Umbilical cord (tissue), 2 donors: ENCODE measurements at places on chromosomes 11 and 22.
A peak's percentile ranks its signal among the peaks of the same experiment; 100 is the strongest.

DNA sequence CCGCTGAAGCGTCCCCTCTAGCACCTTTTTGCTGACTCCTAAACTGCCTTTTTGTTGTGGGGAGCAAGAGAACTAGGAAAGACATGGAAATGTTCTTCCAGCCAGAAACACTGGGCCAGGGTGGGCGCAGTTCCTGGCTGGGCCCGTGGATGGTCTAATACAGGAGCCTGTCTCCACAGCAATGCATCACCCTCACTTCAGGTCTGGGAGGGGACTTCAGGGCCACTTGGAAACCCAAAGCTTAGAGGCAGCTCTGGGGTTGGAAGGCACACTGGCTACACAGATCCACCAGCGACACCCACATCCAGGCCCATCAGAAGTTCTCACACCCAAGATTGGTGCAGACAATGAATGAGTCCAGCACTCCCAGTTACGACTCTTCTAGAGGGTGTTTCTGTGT, 120.3 kb downstream of the ETS1 start:
- no peak for DNase-seq

DNA sequence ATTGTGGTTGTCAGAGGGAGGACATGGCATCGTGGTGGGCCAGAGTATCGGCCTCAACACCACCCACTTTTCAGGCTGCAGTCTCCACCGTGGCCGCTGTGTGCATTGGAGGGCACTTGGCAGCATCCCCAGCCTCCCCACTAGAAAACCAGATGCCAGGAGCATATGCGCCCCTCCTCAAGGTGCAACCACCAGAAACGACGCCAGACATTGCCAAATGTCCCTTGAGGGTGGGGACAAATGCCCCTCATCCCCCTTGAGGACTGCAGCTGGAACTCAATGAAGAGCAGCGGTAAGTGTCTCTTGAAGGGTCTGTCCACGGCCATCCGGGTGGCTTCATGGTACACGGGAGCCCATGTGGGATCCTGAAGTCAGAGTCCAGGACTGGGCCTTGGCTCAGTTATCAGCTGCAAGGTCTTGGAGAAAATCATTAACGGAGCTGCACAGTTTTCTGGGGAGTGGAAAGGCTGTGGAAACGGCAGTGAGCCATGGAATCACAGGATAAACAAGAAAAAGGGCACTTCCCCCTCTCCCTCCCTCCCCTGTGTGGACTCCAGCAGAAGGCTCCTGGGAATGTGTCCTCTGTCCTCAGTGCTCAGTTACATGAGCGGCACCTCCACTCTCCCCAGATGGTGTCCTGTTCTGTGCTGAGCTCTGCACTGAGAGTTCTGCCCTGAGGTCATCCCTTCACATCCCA, 324.4 kb upstream of the B3GAT1 start:
- no peak for DNase-seq

DNA sequence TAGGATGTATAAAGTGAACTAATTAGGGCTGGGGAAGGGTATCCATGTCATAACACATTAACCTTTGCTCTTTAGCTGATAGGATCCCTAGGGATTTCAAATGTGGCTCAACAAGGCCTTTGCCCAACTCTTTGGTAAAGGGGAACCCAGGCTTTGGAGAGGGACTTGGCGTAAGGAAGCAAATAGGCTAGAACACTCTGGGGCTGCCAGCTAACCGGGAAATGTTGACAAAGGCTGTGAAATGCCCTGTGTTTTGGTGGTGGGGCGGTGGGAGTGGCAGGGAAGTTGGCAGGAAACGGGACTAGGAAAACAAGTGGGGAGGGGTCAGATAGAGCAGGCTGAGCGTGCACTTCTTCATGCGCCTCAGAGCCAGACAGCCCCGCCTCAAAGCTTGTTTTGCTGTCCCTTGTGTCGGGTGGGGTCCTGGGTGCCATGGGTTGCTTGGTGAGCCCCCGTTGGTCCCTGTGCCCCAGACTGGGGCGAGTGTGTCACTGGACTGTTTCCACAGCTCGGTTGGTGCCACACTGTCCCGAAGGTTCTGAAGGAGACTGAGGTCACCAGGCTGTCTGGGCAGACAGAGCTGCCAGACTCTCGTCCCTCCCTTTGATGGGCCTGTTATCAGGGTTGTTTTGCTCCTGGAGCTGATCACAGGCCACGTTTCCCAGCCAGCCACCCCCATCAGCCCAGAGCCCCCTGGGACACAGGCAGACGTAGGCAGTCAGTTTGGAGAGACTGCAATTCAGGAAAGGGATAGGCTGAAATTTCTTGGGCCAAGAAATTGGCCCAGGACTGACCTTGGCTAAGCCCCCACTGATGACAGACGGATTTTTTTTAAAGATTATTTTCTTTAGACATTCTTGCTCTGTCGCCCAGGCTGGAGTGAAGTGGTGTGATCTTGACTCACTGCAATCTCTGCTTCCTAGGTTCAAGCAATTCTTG, 19.6 kb downstream of the KCTD21 start:
- DNase-seq: peak; percentile 90

GRCh38 chr11:46026606-46027293, 94.5 kb downstream of the PHF21A start:
- peak; percentile 44 for DNase-seq

DNA sequence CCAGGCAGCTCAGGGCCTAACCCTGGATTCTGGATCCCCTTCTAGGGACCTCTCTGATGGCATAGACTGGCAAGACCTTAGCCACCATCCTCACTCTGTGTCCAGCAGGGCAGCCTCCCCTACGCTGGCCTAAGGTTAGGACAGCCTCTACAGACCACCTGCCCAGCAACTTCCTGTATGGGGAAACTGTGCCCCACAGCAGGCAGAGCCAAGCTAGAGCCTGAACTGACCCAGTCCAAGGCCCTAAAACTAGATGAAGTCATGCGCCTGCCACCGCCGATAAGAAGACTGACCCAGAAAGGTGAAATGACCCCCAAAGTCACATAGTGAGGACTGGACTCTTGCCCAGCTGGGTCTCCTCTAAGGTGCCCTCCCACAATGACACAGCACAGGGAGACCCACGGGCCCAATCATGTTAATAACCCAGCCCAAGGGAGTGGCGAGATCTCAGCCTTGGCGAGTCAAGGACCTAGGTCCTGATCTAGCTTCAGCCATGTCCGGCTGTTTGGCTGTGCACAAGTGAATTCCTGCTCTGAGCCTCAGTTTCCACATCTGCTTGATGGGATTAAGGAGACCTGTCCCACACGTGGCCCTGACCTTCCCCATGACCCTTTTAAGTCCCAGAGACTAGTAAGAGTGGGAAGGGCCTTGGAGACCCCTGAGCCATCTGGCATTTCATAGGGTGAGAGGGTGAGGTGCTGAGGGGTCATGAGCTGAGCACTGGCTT, 17.6 kb downstream of the STARD10 start:
- no peak for DNase-seq

GRCh38 chr11:10308201-10308954, 3.5 kb downstream of the ADM start:
- DNase-seq: no peak

GRCh38 chr22:35316751-35317150, 17.1 kb downstream of the TOM1 start:
- no peak for DNase-seq

GRCh38 chr11:64245797-64246620, 734 bp downstream of the PPP1R14B start:
- DNase-seq: peak; percentile 80

- peak; percentile 15 for DNase-seq
These were observed 41.7 kb upstream of the NUP160 start for GRCh38 chr11:47889714-47890441.

DNA sequence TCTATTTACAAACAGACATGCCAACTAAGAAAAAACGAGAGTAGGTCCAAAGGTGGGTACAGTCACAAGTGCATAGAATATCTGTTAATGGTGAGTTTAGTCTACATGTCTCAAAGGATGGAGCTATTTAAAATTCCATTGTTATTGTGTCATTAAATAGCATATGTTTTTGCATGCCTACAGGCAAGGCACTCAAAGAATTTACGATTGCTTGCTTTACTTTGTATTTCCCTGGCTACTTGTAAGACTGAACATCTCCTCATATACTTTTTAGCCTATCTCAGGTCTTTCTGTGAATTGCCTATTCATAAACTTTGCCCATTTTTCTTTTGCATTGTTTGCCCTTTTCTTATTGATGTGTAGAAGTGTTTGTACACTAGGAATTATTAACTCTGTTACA, 39.7 kb downstream of the DEUP1 start:
- DNase-seq: no peak

GRCh38 chr22:49971232-49972162, 10.9 kb downstream of the PIM3 start:
- DNase-seq: peak; percentile 44

GRCh38 chr11:114762408-114762807, 84.1 kb downstream of the NXPE2 start:
- peak; percentile 83 for DNase-seq

DNA sequence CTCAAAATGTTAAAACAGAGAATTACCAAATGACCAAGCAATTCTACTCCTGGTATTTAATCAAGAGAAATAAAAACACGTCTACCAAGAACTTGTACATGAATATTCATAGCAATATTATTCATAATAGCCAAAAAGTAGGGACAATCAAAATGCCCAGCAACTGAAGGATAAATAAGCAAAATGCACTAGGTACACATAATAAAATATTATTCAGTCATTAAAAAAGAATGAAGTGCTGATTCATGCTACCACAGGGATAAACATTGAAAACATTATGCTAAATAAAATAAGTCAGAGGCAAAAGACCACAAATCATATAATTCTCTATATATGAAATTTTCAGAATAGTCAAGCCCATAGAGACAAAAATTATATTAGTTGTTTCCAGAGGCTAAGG, 24.8 kb downstream of the ARHGAP32 start:
- no peak for DNase-seq

- DNase-seq: no peak
These were observed 48.7 kb upstream of the APOA1 start for GRCh38 chr11:116885951-116886655.

DNA sequence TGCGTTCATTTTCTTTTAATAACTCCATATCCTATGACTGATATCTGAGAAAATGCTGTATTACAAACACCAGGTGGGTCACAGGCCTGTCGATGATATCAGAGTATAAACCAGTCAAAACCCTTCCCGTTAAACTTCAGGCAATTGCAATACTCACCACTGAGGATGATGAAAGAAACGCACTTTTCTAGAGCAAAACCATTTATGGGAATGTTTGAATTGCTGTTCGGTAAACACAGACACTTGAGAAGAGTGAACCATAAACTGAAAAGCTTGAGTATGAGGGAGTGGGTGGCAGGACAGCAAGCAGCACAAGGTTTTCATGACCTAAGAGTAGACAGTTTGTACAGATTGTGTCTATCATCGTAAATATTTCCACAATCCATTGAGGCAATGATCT, 139.8 kb upstream of the CEP126 start:
- DNase-seq: no peak
